ENCODE measurements at places on chromosomes 6 and 20.

- DNase-seq: no peak
Measured at GRCh38 chr6:11851387-11851786, 72.8 kb upstream of the ADTRP start.

DNA sequence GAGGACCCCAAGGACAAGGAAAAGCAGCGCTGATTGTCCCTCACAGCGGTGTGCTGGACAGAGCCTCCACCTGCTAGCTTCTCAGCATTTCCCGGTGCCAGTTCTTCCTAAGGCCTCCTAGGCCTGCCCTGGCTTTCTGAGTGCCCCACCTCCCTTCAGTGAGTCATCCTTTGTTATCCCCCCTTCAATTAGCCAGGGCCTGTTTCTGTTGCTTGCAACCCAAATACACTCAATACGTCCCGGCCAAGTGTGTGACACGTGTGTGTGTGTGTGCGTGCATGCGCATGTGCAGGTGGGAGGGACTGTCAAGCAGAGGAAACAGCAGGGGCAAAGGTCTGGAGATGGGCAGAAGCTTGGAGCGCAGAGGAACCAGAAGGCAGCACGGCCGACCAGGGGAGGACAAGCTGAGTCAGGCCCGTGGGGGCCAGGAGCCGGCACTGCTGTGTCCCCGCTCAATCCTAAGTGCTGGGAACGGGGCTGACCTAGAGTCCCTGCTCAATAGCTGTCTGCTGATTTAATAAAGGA is 159.8 kb downstream of the PREX1 start:
- DNase-seq: no peak

DNA sequence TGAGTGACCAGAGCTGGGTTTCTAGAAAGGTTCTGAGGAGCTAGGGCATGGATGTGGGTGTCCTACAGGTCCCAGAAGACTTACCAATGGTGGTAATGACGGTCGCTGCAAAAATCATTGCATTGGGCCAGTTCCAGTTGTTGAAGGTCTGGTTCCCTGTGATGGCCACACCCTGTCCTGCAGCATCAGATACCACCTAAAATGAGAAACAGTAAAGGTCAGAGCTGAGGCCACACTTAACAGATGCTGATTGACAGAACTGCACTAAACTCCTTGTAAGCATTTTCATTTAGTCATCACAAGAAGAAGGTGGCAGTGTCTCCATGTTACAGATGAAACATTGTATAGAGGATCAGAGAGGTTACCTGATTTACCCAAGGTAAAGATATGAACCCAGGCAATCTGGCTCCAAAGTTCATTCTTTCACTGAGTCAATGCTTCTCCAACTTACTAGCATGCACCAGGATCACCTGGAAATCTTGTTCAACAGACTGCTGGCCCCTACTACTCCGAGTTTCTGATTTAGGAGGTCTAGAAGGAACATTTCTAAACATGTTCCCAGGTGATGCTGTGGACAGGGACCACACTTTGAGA is 33.4 kb downstream of the KCNK5 start:
- no peak for DNase-seq

GRCh38 chr6:30510419-30511168 is 21.3 kb downstream of the HLA-E start:
- no peak for DNase-seq

DNA sequence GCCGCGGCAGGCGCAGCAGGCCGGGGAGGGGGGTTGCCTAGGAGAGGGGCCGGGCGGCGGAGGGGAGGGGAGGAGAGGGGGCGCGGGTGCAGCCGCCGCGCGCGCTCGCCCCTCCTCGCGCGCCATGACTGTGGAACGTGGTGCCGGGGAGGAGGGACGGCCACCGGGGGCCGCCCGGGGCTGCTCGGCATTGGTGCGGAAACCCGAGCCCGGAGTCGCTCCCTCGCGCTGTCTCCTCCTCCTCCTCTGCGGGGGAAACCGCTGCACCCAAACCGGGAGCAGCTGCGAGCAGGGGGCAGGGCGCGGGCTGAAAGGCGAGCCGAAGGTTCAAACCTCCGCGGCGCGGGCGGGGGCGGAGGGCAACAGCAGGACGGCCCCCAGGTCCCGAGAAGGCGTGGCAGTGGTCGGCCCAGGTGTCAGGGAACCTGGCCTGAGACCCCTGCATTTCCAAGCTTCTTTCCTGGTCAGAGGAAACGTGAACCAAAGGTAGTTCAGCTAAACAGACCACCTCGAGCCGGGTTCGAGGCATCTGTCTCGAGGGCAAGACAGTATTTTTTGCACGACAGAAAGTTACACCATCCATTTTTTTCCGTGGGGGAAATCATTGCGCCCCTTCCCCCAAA is 1.4 kb upstream of the TRERF1 start:
- DNase-seq: peak; percentile 88

GRCh38 chr6:137926985-137927384 is 59.9 kb downstream of the TNFAIP3 start:
- DNase-seq: no peak

DNA sequence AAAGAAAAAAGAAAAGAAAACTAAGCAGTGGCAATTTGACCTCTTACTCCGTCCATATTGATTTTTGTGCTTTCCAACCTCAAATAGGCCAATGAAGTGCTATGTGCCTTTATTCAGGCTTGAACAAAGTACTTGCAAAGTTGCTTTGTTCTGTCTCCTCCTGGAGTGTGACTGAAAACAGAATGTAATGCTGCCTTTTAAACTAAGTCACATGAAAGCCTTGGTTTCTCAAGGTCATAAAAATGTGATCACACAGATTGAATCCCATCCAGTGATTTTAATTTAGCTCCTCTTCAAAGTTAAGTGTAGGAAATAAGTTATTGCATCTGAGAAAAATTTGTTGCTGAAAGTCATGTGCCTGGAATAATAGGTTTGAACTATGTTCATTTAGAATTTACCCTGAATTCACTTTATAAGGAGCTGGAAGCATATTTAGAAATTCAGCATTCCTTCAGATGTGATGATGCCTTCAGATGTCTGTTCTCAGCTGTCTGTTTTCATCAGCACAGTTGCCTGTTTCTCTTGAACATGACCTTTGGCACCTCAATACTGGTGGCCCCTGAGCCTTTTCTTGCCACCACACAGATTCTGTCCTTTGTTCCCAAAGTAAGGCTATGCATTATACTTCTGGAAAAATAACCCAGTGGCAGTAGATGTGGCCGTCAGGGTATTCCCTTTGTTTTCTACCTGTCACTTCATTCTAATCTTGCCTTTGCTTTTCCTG is 48.8 kb downstream of the KIZ start:
- DNase-seq: no peak

DNA sequence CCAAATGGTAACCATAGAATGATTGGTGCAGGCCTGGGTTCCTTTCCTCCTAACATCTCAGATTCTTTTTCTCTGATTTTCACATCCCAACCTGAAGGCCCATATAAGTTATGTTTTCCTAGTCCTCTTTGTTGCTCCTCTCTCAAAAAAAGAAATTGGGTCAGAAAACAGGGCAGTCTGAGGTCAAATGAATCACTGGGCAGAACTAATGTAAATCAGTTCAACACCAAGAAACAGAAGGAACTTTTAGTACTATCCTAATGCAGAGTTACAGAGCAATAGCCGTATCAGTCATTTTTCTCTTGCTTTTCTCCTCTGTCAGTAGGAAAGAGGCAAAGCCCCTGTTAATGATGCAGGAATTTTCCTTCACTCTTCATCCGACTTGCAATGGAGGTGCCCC is 11.0 kb upstream of the TPD52L1 start:
- no peak for DNase-seq

DNA sequence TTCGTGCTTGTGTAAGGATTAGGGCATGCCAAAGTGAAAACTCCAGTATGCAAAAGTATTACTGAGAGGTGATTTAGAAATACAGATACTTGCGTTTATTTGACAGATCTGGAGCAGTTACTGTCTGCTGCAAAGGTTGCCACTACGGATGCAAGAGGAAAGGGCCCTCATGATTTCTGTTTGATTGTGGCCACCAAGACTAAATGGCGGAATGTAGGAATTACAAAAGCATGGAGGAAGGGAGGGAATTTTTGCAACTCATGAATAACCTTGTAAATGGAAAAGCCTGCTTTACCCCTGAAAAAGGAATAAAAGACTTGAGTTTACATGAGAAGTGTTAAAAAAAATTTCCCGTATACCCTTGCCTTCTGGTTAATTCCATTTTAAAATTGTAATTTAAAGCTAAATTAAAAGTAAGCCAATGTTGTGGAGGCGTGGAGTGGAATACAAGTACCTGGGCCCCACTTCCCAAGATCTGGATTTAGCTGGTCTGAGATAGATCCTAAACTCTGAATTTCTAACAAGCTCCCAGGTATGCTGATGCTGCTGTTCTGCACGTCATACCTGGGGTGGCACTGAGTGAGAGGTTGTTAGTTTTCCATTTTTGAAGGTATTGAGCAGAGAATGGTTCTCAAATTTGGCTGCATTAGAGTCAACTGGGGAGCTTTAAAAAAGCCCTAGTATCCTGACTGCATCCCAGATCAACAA is 56.6 kb upstream of the NKX2-2 start:
- DNase-seq: no peak

DNA sequence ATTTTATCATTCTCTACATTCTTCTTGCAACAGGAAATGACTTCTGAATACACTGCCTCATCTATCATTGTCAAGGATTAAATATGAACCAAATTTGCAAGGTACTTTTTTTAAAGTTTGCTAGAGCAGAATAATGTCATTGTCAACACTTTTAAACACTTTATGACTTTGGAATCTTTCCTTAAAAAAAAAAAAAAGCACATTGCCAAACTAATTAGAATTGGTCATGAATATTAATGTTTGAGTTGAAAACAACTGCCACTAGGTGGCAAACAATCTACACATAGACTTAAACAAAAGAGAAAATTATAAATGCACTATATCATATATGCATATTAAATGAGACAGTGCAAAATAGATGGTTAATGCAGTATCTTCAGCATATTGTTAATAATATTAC is 32.5 kb upstream of the TMEM244 start:
- DNase-seq: peak; percentile 14

DNA sequence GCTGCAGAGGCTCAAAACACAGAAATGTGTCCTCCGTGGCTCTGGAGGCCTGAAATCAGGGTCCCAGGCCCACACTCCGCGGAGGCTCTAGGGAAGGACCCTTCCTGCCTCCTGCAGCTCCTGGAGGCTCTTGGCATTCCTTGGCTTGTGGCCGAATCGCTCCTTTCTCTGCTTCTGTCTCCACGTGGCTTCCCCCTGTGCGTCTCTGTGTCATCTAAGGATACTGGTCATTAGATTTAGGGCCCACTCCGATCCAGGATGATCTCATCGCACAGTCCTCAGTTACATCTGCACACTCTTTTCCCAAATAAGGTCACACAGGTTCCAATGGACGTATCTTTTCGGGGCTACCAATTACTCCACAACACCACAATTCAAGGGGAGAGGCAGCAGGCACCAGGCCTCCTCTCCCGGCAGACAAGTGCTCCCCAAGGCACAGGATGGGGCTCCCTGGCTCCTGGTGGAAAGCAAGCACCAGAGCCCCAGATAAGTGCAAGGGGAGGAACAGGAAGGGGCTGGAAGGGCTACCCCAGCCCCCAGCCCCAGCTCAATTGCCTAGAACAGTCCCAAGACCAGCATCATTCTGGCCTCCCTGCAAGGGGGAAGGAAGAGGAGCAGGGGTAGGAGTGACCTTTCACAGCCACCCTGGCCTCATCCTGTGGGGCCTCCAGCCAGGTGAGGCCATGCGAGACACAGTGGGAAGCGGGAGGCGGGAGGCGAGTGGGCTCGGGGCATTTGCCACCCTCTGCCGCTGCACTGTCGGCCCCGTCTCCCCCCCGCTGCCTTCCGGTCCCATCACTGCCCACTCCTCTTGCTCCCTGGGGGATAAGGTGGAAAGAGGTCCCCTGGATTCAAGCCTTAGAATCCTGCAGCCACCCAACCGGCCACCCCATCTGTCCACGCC is 16.3 kb downstream of the NTSR1 start:
- DNase-seq: no peak

- no peak for DNase-seq
Measured at GRCh38 chr20:20192366-20192765, 140.0 kb downstream of the CFAP61 start.

DNA sequence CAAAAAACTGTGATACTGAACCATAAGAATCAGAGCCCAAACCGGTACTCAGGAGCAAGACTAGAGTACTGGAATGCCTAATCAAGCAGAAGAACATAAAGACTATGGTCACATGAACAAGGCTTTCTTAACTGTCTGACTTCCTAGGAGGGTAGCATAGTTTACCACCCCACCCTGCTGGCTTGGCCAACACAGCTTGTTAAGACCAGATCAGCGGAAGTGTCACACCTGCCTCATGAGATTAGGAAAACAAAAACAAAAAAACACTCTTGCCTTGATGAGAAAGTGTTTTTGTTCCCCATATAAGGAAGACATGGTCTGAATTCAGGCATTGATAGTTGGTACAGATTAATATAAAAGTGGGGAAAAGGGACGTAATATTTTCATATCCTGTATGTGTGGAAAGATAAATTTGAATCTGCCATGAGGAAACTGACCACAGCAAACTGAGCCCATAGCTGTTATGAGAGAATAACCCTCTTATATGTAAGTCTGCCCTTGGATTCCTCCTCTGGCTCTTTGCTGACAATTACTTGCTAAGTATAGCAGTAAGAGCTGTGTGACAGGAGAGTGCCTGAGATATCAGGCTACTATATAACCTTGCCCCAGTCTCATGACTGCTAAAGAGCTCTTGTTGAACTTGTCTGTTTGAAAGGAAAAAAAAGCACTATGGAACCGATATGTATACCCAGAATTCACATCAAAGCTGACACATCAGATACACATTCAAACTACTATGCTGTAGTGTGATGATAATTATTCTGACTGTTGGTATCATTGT is 197.1 kb downstream of the EPHA7 start:
- DNase-seq: peak; percentile 4

- DNase-seq: no peak
Measured at GRCh38 chr20:57034001-57034400, 232.4 kb downstream of the BMP7 start.

- no peak for DNase-seq
Measured at GRCh38 chr6:89460713-89461112, 27.8 kb downstream of the ANKRD6 start.

DNA sequence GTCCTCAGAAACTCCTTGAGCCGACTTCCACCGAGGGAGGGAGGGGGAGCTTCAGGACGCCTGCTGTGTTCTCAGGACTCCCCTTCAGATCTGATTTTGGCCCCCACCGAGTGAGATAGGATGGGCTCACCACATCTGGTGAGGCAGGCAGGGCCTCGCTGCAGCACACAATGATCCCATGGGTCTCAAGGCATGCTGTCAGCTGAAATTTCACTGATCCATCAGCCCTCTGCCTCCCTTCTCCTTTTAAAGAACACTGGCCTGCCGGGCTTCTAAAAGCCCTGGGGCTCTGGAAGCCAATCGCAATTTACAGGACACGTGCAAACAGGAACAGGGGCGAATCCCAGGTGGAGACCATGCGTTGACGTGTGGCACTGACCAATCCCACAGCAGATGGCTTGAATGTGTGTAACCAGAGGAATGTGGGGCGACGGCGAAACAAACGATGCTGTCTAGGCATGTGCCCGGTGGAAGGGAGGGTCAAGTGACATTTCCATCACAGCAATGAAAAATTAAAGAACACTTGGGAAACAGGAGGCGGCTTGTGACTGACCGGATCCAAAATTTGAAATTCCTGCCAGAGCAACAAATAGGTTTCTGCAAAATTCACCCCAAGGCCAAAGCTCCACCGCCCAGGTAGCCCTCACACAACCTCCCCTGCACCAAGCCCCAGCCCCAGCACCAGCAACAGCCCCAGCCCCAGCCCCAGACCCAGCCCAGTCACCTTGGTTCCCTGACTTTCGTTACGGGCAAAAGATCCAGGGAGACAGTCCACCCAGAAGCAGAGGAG is 167.1 kb upstream of the ZNF337 start:
- DNase-seq: no peak

Measured in OCI-LY7 (cell line).